Stimulated activated CD8-positive, alpha-beta memory T cell treated with anti-CD3 and anti-CD28 coated beads, Interleukin-4, amount 100 ng/mL, for 4 hours (primary cell): ENCODE measurements at places on chromosomes 5 and 9.

GRCh38 chr5:62731022-62731421 lies 152.4 kb downstream of the LRRC70 start:
- DNase-seq, result no peak

- DNase-seq, result no peak
Observed at GRCh38 chr9:135926402-135927194, 19.3 kb upstream of the CAMSAP1 start.

- DNase-seq, result no peak
Observed at GRCh38 chr5:93572608-93573353, 8.2 kb downstream of the NR2F1-AS1 start.

DNA sequence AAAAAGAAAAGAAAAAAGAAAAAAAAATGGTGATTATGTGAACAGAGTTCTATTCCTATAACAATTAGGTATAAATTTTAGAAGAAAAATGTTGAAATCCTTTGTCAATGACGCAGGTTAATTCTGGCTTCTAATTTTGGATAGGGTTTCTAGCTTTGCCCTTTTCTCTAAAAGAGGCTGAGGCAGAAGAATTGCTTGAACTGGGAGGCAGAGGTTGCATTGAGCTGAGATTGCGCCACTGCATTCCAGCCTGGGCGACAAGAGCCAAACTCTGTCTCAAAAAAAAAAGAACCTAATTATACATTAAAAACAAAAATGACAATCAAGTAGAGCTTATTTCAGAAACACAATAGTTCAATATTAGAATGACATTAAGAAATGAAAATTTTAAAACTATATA lies 2.9 kb downstream of the STXBP1 start:
- DNase-seq, result no peak

DNA sequence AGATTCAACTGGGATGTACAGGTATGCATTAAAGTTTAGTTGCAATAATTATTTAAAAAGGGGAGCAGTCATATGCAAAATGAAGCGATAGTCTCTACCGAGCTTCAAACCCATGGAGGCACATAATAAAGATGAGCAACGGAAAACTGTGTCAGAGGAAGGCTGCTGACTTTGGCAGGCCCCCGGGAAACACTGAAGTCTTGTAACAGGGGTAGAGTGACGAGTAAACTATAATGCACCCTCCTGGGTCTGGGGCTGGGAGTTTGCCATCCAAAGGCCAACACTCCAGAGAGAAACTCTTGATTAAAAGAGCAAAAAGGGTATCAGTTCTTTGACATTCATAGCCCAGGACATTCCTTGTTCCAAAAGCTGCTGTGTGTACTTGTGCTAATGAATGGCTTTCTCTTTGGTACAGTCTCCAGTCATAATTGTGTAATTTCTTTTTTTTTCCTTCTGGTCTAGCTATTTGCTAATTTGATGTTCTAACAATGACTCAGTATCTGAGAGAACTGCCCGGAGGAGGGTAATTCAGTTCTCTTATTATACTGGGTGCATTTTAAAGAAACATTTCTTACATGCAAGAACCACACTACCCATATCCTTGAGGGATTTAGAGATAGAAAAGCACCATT lies 59.2 kb downstream of the TNC start:
- DNase-seq, result no peak

DNA sequence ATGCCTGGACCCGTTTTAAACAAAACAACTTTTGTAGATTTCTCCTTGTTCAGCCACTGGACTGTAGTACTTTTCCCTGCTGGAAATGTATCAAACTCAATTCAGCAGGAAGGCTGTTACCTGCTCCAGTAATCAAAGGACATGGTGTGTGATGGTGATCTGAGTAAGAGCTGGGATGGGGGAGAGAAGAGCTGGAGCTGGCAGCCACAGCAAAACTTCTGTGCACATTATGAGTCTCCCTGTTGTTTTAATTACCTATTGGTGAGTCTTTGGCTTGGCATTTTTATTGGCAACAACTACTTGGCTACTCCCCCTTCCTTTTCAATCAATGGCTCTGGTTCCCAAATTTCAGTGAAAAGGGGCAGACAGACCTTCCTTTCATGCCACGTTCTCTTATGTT lies 9.7 kb downstream of the NREP start:
- DNase-seq, result no peak

GRCh38 chr9:87113874-87114273 lies 166.6 kb upstream of the GAS1 start:
- DNase-seq, result no peak

DNA sequence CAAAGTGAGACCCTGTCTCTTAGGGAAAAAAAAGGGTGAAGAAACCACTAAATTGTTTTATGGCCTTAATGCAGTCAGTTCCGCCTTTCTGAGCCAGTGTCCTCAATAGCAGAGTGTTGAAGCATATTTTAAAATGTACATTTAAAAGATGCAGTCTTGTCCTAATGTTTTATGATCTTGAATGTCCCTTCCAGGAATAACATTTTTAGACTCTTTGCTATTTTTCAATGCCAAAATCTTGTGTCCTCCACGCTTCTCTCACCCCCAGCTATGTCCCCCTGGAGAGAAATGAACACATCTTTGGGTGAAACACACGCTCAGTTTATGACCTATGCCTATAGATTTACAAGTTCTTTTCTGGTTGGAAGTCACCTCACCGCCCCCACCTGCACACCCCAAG lies 69.8 kb downstream of the CSNK1A1 start:
- DNase-seq, result no peak

DNA sequence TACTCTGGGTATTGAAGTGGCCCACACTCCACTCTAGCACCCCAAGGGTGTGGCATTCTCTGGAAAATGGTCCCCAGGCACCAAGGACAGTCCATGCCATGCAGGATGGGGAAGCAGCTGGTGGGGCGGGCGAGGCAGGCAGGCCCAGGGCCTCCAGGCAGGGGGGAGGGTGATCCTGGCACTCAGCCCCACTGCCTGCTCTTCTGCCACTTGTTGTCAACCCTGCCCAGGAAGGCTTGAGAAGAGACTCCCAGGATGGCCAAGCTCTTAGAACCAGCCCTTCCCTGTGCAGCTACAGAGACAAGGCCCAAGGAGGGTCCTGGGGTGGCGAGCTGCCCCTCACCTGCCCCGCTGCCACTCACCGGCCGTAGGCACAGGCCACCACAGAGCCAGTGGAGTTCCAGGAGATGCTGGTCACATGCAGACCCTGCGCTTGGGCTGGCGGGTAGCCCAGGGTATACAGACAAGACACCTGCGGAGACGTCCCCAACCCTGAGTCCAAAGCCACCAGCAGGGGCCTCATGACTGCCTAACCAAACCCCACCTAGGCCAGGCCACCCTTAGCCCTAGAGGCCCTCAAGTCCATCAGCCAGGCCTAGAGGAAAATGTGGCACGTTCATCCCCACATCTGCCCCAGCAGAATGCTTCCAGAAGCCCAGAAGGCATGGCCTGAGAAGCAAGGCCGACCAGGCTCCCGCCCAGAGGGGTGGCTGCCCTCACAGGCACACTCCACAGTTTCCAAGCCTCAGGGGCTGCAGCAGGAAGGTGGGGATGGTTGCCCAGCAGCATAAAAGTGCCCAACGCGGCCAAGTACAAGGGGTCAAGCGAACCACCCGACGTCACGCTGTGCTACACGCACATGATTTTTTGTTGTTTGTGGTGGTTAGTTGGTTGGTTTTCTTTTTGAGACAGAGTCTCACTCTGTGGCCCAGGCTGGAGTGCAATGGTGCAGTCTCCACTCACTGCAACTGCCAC lies 19.8 kb downstream of the DYNC2I2 start:
- no peak for DNase-seq

- no peak for DNase-seq
Observed at GRCh38 chr5:133861161-133861737, 107.2 kb downstream of the C5orf15 start.

GRCh38 chr5:1383344-1383743 lies 38.4 kb upstream of the CLPTM1L start:
- DNase-seq, result no peak

DNA sequence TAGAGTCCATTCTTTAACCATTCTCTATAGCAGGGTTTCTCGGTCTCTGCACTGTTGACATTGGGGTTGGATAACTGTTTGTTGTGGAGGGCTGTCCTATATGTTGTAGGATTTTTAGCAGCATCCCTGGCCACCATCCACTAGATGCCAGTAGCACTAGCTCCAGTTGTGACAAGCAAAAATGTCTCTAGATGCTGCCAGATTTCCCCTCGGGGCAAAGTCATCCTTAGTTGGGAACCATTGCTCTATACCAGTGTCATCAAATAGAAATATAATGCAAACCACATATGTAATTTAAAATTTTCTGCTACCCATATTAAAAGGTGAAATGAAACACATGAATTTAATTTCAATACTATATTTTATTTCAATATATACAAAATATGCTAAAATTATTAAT lies 2.9 kb downstream of the TTC23L start:
- no peak for DNase-seq

- no peak for DNase-seq
Observed at GRCh38 chr5:100787648-100788047, 115.4 kb downstream of the ST8SIA4 start.

GRCh38 chr5:156498226-156498980 lies 171.4 kb downstream of the SGCD start:
- no peak for DNase-seq

DNA sequence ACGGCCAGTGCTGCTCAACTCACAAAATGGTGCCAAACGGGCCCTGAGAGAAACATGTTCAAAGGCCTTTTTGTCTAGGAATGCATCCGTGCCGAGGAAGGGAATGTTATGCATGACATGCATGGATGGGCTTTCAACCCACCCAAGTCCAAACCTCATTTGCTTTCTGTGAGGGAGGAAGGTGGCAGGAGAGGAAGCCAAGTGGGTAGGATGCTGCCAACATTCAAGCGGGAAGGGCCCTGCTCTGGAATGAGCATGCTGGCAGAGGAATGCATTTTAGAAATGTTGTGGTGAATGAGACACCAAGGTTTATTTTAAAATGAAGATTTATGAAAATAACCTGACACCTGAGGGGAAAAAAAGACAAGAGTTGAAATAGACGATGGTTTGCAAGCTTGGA lies 479.1 kb downstream of the CCDC171 start:
- DNase-seq, result no peak

GRCh38 chr9:110161940-110162339 lies 46.0 kb downstream of the C9orf152 start:
- no peak for DNase-seq

- no peak for DNase-seq
Observed at GRCh38 chr5:127758766-127759283, 55.6 kb downstream of the CCDC192 start.

GRCh38 chr9:91949946-91950664 lies at the start of gene ROR2:
Gene ROR2, minus strand, starts transcription at chr9:91950228.
- DNase-seq, result no peak

GRCh38 chr5:76808141-76808691 lies 10.6 kb upstream of the F2RL1 start:
- DNase-seq, result no peak

DNA sequence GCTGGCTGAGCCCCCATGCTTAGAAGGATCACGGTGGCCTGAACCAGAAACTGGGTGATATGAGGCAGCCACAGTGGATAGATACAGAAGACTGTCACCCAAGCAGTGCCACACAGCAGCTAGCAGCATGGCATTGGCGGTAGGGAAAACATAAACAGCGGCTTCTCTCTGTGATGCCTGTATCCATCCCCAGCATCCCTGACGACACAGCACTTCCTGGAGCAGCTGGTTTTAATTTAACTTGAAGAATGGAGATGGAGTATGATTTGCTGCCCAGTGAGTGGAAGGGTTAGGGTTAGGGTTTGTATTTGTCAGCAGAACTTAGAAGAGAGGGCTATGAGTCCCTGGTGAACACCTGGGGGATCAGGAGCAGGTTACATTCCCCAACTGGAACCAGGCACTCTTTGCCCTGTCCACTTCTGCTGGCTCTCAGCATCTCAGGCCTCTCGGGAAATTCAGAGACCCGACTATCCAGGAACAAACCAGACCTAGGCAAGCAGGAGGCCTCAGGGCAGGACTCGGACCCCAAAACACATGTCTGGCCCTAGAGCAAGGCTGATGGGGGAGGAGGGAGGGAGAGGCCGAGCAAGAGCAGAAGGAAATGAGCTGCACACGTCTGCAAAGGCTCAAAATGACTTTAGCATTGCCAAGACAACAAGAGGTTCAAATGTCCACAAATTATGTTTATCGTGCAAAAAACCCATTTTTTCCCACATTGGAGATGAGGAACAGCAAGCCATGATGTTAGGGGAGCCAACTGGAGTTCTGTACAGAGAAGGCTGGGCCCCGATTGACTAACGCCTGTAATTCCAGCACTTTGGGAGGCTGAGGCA lies 6.5 kb upstream of the GGTA1 start:
- DNase-seq, result no peak
